ENCODE measurements at places on chromosomes 16 and 17.

DNA sequence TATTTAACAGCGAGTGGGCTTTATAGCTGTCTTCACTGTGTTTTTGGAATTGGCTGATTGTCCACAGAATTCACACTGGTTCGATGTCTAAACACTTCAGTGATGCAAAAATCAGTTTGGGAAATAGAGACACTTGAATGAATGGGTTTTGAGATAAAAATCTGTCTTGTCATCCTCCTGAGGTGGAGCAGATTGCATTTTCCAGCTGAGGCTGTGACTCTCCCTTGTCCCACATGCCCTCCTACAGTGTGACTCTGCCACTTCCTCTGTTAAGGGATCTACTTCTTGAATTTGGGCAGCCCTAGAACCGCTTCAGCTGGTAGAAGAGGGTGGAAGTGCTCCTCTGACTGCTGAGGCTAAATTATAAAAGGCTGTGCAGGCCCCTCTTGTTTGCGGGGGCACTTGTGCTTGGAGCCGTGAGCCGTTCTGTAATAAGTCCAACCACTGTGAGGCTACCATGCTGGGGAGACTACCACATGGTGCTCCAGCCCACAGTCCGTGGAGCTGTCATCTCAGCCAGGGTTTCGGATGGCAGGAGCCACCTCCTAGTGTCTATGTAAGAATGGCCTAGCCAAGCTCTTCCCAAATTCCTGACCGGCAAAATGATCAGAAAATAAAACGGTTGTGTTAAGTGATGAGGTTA, 175.9 kb downstream of the SPECC1 start:
- no peak for DNase-seq

DNA sequence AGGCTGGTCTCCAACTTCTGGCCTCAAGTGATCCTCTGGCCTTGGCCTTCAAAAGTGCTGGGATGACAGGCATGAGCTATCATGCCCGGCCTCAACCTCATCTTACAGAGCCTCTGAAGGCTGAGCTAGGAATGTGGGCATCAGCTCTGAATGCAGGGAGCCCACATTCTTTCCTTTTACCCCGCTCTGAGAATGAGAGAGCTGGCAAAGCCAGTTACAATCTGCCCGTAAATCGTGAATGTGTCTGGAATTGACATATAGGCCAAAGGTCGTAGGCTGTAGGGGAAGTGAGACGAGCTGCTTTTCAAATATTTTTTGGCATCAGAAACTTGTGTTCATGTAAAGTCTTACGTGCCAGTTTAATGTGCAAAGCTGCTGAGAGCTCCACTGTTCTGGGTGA, 4.5 kb downstream of the TMEM238L start:
- no peak for DNase-seq

- DNase-seq: no peak
These were observed 13.5 kb upstream of the FBXO47 start for GRCh38 chr17:38980490-38981217.

DNA sequence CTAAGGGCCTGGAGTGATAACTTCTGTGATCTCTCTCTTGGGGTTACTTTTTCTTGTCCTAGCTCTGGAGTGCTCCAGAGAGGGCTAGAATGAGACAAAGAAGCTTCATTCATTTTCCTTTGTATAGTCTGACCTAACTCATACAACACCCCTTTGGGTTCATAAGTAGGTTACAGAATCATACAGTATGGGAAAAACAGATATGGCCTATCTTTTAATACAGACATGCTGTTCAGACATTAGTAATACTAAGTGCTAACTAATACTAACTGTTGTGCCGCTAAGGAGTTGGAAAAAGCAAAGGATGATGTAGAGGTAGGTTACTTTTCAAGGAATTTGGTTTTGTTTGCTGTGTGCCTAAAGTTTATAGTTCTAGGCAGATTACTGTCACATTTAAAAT, 84.7 kb downstream of the NLK start:
- no peak for DNase-seq

DNA sequence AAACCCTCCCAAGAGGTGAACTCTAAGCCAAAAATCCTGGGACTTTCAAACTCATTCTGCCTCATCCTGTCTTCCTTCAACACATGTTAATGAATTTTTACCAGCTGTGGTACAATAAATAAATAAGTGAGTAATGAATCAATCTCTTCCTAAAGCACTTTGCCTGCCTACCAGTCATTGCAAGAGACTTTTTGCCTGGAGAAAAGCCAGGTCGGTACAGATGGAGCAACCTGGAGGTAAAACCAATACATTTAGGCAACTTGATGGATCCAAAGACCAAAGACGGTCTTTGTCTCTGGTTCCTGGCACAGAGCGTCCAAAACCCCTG, 324.2 kb downstream of the PMP22 start:
- no peak for DNase-seq

GRCh38 chr16:22353191-22353919, 21.1 kb downstream of the CDR2 start:
- no peak for DNase-seq

- no peak for DNase-seq
These were observed 102.8 kb upstream of the KCNJ16 start for GRCh38 chr17:69972251-69972650.
